ENCODE measurements at places on chromosomes 16 and 17.
A peak's percentile ranks its signal among the peaks of the same experiment; 100 is the strongest.

GRCh38 chr16:3881499-3881990, 1.0 kb upstream of the CREBBP start:
- DNase-seq, result no peak

GRCh38 chr17:61410141-61411010, 10.7 kb downstream of the TBX2 start:
- peak; percentile 25 for DNase-seq

GRCh38 chr17:79950751-79951150, 84.9 kb downstream of the TBC1D16 start:
- peak; percentile 42 for DNase-seq

DNA sequence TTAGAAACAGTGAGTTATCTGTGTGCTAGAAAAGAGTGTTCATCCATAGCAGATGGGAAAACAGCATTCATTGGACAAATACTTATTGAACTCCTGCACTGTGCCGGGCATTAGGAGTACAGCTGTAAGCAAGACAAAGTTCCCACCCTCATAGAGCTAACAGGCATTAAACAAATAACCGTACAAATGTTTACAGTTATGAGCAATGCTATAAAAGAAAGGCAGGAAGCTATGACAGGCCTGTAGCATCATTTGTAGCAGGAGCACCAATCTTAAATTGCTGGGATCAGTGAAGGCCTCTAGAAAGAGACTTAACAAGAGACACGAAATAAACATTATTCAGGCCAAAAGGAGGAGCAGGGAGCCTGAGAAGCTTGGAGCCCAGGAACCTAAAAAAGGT, 15.6 kb downstream of the SDR42E1 start:
- DNase-seq, result no peak

GRCh38 chr16:85768199-85768598, 17.3 kb upstream of the C16orf74 start:
- no peak for DNase-seq

GRCh38 chr17:49523706-49524472, 28.8 kb downstream of the NGFR start:
- DNase-seq, result no peak

GRCh38 chr16:4373909-4374742, 2.5 kb downstream of the VASN start:
- DNase-seq, result peak; percentile 51

GRCh38 chr17:10458701-10459100, 10.7 kb downstream of the MYH4 start:
- no peak for DNase-seq

GRCh38 chr17:2709183-2709661, 2.3 kb downstream of the CLUH start:
- DNase-seq, result no peak

GRCh38 chr17:8806253-8806925, 7.2 kb upstream of the MFSD6L start:
- no peak for DNase-seq

DNA sequence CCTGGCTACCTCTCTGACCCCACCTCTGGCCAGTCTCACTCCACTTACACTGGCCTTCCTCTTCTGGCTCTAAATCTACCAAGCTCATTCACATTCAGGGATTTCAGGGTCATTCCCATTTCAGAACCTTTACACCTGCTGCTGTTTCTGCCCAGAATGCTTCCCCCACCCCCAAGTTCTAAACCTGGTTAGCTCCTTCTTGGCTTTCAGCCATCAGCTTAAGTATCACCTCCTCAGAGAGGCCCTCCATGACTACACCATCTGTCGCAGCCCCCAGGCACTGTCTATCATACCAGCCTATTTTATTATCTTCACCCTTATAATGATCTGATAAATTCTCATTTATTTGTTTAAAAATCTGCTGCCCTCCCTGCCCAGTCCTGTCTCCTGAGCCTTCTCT, 23.3 kb upstream of the NGFR start:
- no peak for DNase-seq

DNA sequence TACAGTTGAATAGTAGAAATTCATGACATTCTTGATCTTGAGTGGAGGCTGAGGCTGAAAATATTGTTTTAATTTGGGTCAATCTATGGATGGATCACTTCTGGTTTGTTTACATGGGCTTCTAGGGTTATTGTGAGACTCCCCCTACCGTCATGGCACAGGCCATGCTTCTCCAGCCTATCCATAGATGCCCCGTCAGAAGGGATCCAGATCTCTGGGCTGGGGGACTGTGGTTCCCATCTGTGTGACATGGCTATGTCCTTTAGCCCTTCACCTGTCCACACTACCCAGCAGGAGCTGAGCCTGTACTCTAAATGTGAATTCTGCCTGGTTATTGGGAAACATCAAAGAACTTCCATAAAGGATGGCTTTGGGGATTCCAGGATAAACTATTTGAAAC, 160.4 kb downstream of the ABCC12 start:
- no peak for DNase-seq

DNA sequence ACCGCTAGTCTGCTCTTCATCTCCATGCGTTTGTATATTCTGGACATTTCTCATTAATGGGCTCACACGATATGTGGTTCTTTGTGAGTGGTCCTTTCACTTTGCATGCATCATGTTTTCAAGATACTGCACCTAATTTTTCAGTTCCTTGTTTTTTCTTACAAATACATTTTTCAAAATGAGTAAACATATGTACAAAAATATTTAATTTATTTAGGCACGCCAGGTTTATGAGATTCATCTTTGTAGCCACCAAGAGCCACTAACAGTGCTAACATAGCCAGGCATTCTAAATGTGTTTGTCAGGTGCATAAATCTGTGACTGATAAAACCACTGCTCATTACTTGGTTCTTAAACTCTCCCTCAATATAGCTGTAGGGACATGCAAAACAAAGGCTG, 375.3 kb downstream of the WWOX start:
- no peak for DNase-seq

- no peak for DNase-seq
Measured at GRCh38 chr17:2468270-2468669, 43.4 kb downstream of the METTL16 start.

DNA sequence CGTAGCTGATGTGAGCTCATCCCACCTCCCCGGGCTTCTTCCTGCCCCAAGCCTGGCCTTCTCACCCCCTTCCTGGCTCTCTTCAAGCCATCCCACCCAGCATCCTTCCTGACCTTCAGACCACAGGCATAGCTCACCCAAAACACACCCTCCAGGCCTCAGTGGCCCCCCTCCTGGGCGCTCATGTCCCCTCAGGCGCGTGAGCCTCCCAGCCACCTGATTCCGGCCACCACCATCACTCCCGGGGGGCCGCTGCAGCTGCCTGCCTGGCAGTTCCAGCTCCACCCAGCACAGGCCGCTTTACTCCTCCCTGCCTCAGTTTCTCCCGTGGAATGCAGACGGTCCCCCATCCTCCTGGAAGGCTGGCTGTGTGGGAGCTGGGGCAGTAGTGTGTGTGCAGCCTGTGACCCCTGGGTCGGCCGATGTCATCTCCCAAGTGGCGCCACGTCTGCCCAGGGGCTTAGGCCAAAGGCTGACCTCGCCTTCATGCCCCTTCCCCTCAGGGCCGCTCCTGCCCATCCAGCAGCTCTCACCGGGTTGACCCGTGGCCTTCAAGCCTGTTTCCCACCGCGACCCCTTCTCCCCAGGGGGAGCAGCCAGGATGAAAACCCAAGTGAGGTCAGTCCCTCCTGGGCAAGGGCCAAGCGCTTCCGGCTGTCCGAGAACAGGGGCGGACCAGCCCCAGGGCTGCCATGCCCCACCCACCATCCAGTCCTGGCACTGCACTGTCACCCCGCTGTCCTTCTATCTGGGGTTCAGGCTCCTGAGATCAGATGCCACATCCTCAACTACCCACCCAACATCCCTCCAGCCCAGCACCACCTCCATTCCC, 11.9 kb upstream of the CHMP6 start:
- DNase-seq, result no peak

DNA sequence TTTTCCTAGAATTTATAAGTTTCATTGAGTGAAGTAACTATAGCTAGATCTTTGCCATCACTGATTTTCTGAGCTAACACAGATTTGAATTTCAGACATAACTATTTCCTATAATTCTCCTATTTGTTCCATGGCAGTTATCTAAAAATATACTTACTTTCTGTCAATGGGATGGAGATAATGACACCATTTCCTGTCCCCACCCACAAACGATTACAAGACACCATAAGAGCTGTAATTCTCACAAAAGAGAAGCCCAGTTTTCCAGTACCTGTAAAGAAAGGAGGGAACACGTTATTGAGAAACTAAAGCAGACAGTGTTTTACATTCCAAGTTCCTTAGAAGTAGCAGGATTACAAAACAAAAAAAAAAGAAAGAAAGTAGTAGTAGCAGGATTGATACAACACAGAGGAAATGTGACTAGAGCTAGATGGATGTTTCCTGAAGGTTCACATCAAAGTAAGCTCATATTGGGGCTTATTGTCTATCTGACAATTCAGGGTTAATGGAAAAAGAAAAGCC, 110.9 kb upstream of the TOB1 start:
- no peak for DNase-seq

DNA sequence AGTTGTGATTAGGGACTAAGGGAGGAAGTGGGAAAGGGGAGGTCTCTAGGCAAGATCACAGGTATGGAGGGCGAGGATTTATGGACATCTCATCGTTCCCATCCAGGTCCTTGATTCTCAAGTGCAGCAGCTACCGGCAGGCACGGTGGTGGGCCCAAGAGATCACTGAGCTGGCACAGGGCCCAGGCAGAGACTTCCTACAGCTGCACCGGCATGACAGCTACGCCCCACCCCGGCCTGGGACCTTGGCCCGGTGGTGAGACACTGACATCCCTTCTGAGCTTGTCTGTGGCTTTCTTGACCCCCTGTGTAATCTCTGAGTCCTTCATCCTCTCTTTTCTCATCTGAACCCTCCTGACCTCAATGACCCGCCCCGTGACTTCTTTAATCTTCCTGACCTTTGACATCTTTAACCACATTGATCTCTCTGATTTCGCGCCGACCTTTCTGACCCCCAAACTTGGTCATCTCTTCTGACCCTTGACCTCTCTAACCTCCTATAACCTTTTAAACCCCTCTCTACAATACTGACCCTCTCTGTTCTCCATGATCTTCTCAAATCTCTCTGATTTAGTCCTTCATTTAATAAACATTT, 3.8 kb downstream of the PLD2 start:
- no peak for DNase-seq

DNA sequence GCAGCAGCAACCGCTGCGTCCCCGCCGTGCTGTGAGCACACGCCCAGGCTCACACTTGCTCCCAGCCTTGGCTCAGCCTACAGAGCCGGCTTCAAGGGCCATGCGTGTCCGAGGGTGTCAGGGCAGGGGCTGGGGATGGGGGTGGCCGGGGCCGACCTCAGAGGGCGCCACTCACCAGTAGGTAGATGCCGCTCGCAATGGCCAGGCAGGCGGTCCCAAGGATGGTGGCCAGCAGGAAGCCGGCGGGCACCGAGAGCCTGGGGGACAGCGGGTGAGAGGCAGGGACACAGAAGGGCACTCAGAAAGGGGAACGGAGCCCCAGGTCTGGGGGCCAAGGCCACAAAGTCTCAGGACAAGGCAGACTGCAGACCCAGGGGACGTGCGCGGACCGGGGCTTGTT, 4.9 kb downstream of the CYBA start:
- no peak for DNase-seq

- no peak for DNase-seq
Measured at GRCh38 chr17:6796017-6796886, 20.2 kb downstream of the FBXO39 start.

GRCh38 chr17:36930583-36930900, 6.7 kb upstream of the LHX1 start:
- DNase-seq, result no peak

GRCh38 chr16:56974549-56975300, 13.0 kb downstream of the CETP start:
- no peak for DNase-seq

DNA sequence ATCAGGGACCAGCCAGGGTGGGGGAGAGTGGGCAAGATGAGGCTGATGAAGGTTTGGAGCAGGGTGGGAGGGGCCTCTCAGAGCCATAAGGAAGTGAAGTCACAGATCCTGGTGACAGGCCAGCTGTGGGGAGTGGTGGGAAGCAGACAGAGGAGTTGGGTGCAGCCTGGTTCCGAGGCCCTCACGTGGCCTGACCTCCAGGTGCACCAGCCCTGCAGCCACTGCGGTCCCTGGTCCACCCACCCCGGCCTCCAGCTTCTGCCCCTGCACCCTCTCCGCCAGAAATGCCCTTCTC, 3.9 kb upstream of the ZFPM1 start:
- DNase-seq, result no peak

GRCh38 chr17:54623746-54624145, 276.9 kb upstream of the TOM1L1 start:
- DNase-seq, result no peak

DNA sequence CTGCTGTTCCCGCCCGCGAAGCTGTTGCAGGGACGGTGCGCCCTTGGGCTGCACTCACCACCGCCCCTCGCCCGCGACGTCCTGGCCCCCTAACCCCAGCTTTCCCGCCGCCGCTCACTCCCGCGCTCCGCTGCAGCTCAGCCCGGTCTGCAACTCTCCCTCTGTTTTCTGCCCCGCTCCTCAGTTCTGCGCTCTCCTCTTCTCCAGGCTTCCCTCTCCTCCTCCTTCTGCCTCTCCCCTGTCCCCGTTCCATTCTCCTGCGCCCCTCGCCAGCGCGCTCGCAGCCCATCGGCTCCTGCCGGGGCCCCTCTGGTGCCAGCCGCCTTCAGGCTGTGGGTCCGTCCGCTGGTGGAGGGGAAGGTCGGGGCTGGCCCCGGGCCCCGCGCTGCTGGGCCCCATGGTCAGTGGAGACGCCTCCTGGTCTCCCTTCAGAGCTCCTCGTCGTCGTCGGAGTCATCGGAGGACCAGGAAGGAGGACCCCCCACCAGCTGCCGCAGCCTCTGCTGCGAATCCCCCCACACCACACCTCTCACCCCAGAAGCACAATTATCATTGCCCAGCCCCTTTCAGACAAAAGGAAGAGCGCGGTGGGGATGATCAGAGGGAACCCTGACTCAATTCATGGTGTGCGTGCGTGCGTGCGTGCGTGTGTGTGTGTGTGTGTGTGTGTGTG, 223.2 kb upstream of the FOXF1 start:
- DNase-seq, result no peak

DNA sequence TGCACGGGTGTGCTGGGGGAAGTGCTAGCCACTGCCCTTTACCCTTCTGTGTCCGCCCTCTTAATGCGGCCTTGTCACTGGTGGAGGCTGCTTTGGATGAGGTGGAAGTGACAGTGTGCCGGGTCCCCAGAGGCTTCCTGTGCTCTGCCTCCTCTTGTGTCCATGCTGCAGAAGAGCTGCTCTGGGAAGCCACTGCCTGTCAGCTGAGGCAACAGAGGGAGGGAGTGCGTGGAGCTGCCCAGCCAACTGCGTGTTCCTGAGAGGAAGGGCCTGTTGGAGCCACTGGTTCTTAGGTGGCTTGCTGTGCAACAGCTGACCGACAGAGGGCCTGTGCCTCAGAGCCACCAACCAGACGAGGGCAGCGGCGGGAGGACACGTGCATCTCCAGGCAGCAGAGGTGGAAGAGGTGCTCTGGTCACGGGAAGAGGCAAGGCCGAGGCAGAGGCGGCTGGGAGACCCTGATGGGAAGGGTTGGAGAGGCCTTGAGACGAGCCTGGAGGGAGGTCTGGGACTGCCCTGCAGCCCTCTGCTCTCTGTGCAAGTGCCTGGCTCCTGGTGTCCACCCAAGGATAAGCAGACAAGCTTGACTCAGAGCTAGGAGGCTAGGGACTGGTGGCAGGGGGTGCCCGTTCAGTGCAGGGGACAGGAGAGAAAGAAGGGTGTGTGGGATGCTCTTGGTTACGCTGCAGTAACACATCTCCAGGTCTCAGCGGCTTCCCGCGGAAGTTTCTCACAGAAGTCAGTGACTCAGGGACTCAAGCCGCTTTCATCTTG, 25.4 kb downstream of the B9D1 start:
- no peak for DNase-seq

- DNase-seq, result no peak
Measured at GRCh38 chr17:83026311-83026811, 53.0 kb upstream of the METRNL start.
